Gastroesophageal sphincter (tissue), 4 donors: ENCODE measurements at places on chromosomes 3 and 15. TPM values are rescaled to one million over a fixed set of nuclear protein-coding genes. Genes with fewer than 3 reads are reported as not detected.

Gene STARD9
- 78.4 TPM for total RNA-seq

Gene PAK6
- 4.6 TPM for total RNA-seq

Gene CYP11A1
- total RNA-seq = 3.4 TPM

Gene C2CD4A
- total RNA-seq = 0.40 TPM

Gene ILDR1
- not detected for total RNA-seq

Gene COL6A6
- total RNA-seq = not detected

Gene CACNA2D3
- 2.3 TPM for total RNA-seq

Gene TNNC1
- 2.4 TPM for total RNA-seq

Gene KLF15
- 110 TPM for total RNA-seq

Gene SYNM
- 1,155 TPM for total RNA-seq

Gene ERICH6
- total RNA-seq = not detected

Gene SEMA4B
- 43.1 TPM for total RNA-seq

Gene HGD
- total RNA-seq = not detected

Gene SCN11A
- 0.27 TPM for total RNA-seq

Gene MASP1
- total RNA-seq = 5.2 TPM

Gene CHRD
- 16.9 TPM for total RNA-seq

Gene RASGRF1
- total RNA-seq = 0.23 TPM

Gene ZNF280D
- 51.3 TPM for total RNA-seq

Gene ZBBX
- total RNA-seq = not detected

Gene MYZAP
- 13.6 TPM for total RNA-seq

Gene LRTM1
- not detected for total RNA-seq

Gene MRPS22
- 68.8 TPM for total RNA-seq
